Cardiac septum (tissue), 1 donor: ENCODE measurements at places on chromosomes 16 and 17.
A peak's percentile ranks its signal among the peaks of the same experiment; 100 is the strongest.

- DNase-seq, result no peak
Measured at GRCh38 chr17:76593384-76593826, 7.7 kb upstream of the ST6GALNAC2 start.

DNA sequence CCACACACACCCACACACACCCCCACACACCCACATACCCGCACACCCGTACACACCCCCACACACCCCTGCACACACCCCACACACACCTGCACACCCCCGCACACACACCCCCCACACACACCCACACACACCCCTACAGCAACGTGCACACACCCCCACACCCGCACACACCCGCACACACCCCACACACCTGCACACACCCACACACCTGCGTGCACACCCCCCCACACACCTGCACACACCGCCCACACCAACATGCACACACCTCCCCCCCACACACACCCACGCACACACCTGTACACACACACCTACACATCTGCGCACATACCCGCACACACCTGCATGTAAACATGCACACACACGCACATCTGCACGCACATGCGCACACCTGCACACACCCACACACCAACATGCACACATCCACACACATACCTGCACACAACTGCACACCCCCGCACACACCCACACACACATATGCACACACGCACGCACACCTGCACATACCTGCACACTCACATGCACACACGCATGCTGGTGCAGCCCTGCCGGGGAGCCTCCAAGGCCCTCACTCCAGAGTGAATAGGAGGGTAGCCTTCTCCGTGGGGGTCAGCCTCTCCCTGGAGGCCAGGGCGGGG, 7.5 kb downstream of the ASPSCR1 start:
- DNase-seq, result no peak

GRCh38 chr16:65788434-65789140, 577.9 kb upstream of the CDH5 start:
- DNase-seq, result no peak

GRCh38 chr16:65671071-65671470, 549.2 kb upstream of the CDH11 start:
- DNase-seq, result no peak

GRCh38 chr16:58509256-58510096, 5.8 kb upstream of the SETD6 start:
- no peak for DNase-seq

DNA sequence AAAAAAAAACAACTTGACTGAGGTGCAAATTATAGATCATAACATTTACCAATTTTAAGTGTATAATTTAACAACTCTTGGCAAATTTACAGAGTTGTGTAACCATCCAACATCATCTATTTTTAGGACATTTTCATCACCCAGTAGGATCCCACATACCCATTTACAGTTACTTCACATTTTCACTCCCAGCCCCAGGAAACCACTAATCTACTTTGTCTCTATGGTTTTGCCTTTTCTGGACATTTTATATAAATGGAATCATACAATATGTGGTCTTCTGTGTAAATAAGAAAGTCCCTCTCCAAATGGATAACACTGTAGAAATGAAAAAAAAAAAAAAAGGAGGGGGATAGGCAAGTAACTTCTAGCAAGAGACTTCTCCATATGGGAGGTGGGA, 26.1 kb upstream of the XYLT1 start:
- no peak for DNase-seq

GRCh38 chr16:4295581-4295980, 20.3 kb upstream of the GLIS2 start:
- no peak for DNase-seq

- DNase-seq, result no peak
Measured at GRCh38 chr17:47789611-47790561, 31.7 kb downstream of the OSBPL7 start.

- no peak for DNase-seq
Measured at GRCh38 chr17:11511696-11512095, 86.6 kb upstream of the DNAH9 start.

- DNase-seq, result no peak
Measured at GRCh38 chr17:19800571-19800970, 52.5 kb upstream of the ALDH3A1 start.

GRCh38 chr17:81034168-81034777, 678 bp upstream of the BAIAP2 start:
- DNase-seq, result peak; percentile 74

- no peak for DNase-seq
Measured at GRCh38 chr17:79661292-79662041, 50.6 kb upstream of the RBFOX3 start.

- no peak for DNase-seq
Measured at GRCh38 chr16:75267631-75268264, 16.3 kb upstream of the BCAR1 start.

DNA sequence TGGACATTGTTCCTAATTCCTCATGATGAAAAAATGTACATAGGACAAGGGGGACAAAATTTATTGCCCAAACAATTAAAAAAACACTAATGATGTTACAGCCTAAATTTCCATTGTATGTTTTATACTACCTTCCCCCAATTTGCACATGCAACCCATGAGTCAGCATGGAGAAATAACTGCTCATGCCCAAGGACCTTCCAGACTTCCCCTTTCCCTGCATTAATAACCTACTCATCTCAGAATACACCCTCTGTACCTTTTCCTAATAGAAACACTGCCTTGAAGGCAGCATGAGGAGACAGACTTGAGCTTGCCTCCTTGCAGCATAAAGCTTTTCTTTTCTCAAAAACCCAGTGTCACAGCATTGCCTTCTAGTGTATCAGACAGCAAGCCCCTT, 2402.8 kb downstream of the TP53TG3F start:
- DNase-seq, result no peak

- DNase-seq, result no peak
Measured at GRCh38 chr16:65547772-65548446, 426.0 kb upstream of the CDH11 start.

GRCh38 chr17:8051831-8052230, 13.0 kb downstream of the ALOX15B start:
- peak; percentile 24 for DNase-seq

GRCh38 chr17:38605841-38606645, at the start of gene SRCIN1:
SRCIN1 (minus strand) TSS chr17:38605952; CDS start chr17:38605705, 247 bp downstream.
- DNase-seq, result no peak
